Breast epithelium (tissue), 4 donors: ENCODE measurements at places on chromosomes 3 and 15. TPM values are rescaled to one million over a fixed set of nuclear protein-coding genes. Genes with fewer than 3 reads are reported as not detected.

- no peaks in the 10 kb centered on the region for H3K4me1 ChIP-seq
- no peak for DNase-seq
- H3K27ac ChIP-seq = peak overlapping the region; percentile 25
- no peaks in the 10 kb centered on the region for H3K27me3 ChIP-seq
- peaks cover 6% of the 10 kb centered on the region for H3K36me3 ChIP-seq
Measured at GRCh38 chr3:127680146-127680661, 7.5 kb downstream of the ABTB1 start.

GRCh38 chr15:64090527-64090926, 3.1 kb downstream of the CIAO2A start:
- no peaks in the 10 kb centered on the region for H3K36me3 ChIP-seq
- no peaks in the 10 kb centered on the region for H3K27me3 ChIP-seq
- H3K4me3 ChIP-seq = no peak overlapping the region
- H3K4me1 ChIP-seq = peaks cover 2% of the 10 kb centered on the region
- no peak for DNase-seq
- no peak overlapping the region for H3K27ac ChIP-seq

The TIGIT gene
- total RNA-seq = 0.29 TPM

The FEZF2 gene
- total RNA-seq = not detected

DNA sequence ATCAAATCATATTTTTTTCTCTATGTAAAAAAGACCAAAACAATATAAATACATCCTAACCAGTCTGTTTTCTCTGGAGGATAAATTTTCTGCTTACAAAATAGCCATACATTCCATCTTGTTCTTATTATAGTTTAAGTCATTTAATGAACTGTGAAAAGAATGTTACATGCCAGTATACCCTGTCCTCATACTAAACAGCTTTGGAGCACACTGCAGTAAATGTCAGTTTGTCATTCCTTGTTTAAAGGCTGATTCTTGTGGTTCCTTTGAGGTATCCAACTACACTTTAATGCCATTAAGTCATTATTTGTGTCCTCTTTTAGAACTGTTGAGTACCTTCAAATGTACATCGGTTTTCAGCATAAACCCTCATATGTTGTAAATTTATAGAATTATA, 52.7 kb upstream of the DCBLD2 start:
- H3K36me3 ChIP-seq = no peaks in the 10 kb centered on the region
- no peak for DNase-seq
- H3K27ac ChIP-seq = no peak overlapping the region
- no peaks in the 10 kb centered on the region for H3K4me1 ChIP-seq
- H3K27me3 ChIP-seq = no peaks in the 10 kb centered on the region
- no peak overlapping the region for H3K4me3 ChIP-seq
